ENCODE measurements at places on chromosomes 2 and 18. TPM values are rescaled to one million over a fixed set of nuclear protein-coding genes. Genes with fewer than 3 reads are reported as not detected.

The ASAP2 gene
- total RNA-seq = 80.8 TPM

DNA sequence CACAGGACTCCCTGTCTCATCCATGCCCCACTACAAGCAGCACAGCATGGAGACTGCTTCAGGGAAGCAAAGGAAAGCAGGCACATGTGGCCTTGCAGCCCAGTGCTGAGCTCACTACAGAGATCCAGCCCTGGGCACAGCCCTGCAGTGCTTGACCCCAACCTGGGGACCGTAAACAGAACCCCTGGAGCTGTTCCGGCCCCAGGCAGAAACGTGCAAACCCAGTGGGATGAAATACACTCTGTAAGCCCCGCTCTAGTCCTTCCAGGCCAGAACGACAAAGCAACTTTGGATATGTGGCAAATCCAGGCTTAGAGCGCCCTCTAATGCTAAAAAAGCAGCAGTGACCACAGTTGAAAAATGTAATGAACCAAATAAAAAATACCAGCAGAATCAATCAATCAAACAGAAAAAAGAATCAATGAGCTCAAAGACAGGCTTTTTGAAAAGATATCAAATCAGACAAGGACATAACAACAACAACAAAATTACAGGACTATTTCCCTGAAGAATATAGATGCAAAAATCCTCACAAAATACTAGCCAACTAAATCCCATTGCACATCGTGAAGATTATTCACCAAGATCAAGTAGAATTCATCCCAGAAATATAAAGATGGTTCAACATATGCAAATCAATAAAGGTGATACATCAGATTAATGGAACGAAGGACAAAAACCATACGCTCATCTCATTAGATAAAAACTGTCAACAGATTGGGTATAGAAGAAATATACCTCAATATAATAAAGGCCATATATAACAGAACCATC, 45.6 kb downstream of the ZNF519 start:
- DNase-seq = peak; percentile 46

DNA sequence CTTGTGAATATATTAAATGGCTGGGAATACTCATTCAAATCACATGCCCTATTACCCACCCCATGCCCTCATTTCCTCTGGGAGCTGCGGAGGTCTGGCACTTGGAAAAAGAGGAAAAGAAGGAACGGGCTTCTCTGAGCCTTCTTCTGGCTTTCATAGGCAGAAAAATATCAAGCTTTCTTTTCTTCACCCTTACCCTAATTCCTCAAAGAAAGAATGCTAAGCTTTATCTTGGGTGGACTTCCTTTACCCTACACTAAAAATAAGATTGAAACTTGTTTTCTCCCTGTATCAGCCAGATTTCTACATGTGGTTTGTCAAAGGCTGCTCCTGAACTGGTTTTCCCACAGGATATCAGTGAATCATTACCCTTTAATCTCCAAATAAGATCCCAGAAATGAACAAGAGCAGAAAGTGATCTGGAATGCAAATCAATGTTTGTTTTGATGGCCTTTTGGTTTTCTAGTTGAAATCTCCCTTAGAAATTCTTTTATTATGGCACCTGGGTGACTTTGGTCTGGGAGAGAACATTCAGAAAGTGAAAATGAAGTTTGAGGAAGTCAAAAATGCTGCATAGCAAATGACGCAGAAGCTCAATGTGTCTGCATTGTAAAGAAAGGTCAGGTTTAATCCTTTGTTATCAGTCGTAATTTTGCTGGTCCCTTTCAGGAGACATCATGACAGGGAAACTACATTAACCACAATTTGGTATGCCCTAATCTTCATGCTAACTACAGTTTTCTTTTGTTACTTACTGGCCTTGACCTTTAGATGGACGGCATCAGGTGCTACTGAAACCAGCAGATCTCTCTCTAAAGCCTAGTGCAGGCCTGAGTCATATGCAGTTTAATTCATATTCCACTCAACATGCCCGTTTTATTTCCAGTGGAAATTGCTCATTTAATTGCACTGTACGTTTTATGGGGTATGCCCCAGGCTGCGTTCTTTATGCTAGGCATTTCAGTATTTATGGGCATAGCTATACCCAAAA, 46.6 kb upstream of the HNRNPA3 start:
- peak; percentile 11 for DNase-seq

The ACMSD gene
- total RNA-seq = not detected

- DNase-seq = no peak
These were observed 209.2 kb downstream of the ICOS start for GRCh38 chr2:204145791-204146190.

GRCh38 chr2:16729335-16729734, 63.7 kb upstream of the CYRIA start:
- no peak for DNase-seq

The EHD3 gene
- 0.86 TPM for total RNA-seq

DNA sequence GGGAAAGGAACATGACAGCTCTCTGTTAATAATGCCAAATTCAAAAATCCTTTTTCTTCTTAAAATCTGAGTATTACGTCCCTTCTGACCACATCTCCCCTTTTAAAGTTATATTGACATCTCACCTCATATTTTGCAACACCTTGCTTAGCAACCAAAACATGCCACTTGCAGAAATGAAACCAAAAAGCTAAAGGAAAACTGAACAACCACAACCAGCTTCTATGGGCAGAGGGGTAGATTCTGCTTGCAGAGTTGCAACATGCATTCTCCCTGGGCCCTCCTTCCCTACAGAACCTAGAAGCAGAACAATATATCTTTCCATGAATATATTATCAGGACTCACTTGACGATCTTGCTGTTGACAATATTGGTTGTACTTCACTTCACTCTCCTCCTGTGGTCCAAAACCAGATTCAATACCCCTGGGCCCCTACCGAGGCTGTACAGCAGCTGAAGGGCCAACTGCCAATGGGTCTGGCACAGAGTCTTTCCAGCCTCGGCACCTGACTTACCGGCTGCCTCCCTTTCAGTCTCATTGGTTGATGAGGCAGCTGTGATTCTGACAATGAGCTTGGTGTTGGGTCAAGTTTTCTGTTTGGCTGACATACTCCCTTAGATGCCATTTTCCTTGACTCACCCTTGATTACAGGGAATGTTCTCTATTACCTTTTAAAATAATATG, 616.6 kb downstream of the ZEB2 start:
- peak; percentile 13 for DNase-seq

The SAP130 gene
- total RNA-seq = 23.5 TPM

DNA sequence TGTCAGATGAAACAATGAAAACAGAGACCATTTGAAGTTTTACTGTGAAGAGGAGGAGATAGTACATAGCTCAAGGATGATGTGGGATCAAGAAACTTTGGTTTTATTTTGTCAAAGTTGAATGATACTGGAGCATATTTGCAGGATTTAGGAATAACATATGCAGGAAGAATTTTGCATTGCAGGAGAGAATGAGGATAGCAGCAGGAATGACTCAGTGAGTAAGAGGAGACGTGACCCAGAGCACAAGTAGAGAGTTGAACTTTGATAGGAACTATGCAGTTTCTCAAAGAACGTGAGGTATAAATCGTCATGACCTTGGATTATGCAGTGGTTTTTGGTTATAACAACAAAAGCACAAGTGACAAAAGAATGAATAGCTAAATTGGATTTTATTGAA, 47.7 kb downstream of the MAPRE2 start:
- no peak for DNase-seq

DNA sequence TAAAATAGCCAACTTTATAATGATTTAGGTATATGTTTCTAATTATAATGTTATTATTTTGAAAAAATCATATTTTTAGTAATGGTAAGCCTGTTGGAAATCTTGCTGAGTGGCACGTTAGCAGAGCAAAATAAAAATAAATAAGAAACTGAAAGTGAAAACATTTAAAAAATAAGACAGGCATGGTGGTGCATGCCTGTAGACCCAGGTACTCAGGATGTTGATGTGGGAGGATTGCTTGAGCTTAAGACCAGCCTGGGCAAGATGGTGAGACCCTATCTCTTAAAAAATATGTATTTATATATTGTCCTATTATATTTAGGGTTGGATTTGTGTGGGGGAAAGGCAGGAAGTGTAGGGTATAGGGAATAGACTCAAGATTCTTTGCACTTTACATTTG, 15.8 kb upstream of the ANKRD12 start:
- no peak for DNase-seq

GRCh38 chr2:173472112-173472511, 117.4 kb downstream of the CDCA7 start:
- no peak for DNase-seq

- no peak for DNase-seq
These were observed 64.8 kb downstream of the PSMG2 start for GRCh38 chr18:12767580-12768155.

GRCh38 chr18:24862201-24862816, 401.9 kb downstream of the HRH4 start:
- no peak for DNase-seq

The CHN1 gene
- 6.0 TPM for total RNA-seq

- peak; percentile 9 for DNase-seq
These were observed 482.7 kb downstream of the DLGAP1 start for GRCh38 chr18:3972291-3972930.

DNA sequence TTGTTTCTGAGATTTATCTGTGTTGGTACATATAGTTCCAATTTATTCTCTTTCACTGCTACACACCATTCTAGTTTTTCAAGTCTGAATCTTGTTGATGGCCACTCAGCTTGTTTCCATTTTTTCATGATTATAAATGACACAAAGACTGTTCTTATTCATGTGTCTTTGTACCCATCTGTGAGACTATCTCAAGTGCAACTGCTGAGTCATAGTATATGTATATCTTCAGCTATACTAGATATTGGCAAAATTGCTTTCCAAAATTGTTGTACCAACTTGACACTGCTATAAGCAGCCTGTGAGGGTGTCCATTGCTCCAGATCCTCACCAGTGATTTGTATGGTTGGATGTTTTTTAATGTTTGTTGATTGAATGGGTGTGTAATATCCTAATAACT, 37.2 kb upstream of the RTN4 start:
- DNase-seq = no peak

The EFEMP1 gene
- total RNA-seq = 125 TPM

- DNase-seq = peak; percentile 54
These were observed 23.8 kb downstream of the ANKAR start for GRCh38 chr2:189698020-189698887.

GRCh38 chr2:51903728-51904127, 871.8 kb upstream of the NRXN1 start:
- peak; percentile 3 for DNase-seq

The SRD5A2 gene
- not detected for total RNA-seq

The NETO1 gene
- total RNA-seq = not detected

DNA sequence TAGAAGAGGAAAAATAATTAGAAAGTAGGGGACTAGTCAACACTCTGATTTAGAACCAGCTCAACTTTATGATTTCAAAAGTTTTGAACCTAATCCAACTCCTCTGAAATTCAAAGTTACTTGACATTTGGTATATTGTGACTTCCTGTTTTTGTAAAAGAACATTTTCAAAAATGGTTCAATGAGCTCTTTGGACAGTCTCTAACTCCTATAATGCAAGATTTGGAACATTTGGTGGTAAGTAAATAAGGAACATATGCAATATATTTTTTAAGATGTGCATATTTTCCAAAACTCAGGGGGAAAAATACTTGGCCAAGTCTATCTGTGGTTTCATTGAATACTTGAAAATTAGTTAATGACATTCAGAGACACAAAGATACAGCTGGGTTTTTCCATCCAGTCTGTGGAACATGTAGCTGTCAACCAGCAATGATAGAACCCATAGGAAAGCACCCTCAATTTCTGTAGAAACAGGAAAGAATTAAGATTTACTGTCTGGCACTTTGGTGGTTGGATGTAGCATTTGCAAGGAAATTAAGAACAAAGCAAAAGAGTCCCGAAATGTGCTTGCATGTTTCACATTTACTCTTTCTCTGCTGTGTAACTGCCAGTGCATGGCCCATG, 17.0 kb upstream of the ANKRD44 start:
- no peak for DNase-seq

DNA sequence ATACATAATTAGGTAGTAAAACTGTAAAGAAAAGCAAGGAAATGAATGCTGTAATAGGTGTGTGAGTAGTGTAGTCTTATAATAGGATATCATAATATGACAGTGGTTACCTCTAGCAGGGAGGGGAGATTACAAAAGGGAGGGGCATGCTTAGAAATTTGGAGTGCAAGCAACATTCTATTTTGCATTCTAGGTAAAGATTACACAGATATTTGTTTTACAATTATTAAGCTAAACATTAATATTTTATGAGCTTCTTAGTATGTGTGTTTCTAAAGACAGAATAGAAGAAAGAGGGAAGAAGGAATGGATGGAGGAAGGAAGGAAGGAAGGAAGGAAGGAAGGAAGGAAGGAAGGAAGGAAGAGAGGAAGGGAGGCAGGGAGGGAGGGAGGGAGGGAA, 177.9 kb downstream of the PAX3 start:
- DNase-seq = no peak

The LPIN1 gene
- 47.0 TPM for total RNA-seq

DNA sequence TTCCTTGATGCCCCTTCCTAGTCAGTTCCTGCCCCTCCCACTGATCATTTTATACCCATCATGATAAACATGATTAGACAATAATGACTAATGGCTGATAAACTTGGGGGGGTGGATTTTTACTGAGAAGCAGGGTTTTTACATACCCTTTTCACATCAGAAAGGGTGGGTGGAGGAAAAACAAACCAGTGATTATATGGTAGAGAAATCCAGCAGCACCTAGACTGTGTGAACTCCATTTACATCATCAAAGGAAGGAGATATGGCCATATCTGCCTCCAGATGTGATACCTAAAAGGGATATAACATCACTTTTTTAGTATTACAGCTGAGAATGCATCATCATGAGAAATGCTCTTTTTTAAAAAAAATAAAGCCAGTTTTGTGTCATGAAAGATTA, 89.9 kb downstream of the ANKRD12 start:
- no peak for DNase-seq

The C2orf72 gene
- not detected for total RNA-seq

The MSTN gene
- total RNA-seq = 0.09 TPM

GRCh38 chr2:30663321-30663720, 143.9 kb downstream of the CAPN13 start:
- no peak for DNase-seq

- DNase-seq = peak; percentile 42
These were observed 88.7 kb downstream of the THADA start for GRCh38 chr2:43507137-43507536.

The EEF1B2 gene
- total RNA-seq = 1,110 TPM

The KRCC1 gene
- 36.6 TPM for total RNA-seq

The CFC1 gene
- not detected for total RNA-seq

GRCh38 chr2:199471443-199472057, 13.8 kb upstream of the SATB2 start:
- DNase-seq = peak; percentile 43

Measured in MCF 10A (cell line).